IMR-90 (cell line): ENCODE measurements at places on chromosomes 7 and 10. TPM values are rescaled to one million over a fixed set of nuclear protein-coding genes. Genes with fewer than 3 reads are reported as not detected.

DNA sequence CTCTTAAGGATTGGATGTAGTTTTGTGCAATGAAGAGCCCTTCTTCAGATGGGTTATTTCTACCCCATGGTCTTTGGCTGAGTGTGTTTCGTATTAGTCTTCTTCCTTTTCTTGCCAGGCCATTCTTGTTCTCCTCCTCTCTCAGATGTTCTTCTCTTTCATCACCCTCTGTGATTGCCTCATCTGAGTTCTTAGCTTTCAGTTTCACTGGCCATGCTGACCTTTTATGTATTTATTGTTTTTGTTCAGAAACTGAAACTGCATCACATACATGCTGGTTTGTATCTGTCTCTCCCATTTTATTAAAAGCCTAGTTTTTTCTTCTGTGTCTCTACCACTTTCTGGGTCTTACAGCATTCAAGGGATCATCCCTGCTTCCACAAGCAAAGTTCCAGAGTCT, 21.7 kb upstream of the PCGF5 start:
- peak; percentile 85 for DNase-seq

DNA sequence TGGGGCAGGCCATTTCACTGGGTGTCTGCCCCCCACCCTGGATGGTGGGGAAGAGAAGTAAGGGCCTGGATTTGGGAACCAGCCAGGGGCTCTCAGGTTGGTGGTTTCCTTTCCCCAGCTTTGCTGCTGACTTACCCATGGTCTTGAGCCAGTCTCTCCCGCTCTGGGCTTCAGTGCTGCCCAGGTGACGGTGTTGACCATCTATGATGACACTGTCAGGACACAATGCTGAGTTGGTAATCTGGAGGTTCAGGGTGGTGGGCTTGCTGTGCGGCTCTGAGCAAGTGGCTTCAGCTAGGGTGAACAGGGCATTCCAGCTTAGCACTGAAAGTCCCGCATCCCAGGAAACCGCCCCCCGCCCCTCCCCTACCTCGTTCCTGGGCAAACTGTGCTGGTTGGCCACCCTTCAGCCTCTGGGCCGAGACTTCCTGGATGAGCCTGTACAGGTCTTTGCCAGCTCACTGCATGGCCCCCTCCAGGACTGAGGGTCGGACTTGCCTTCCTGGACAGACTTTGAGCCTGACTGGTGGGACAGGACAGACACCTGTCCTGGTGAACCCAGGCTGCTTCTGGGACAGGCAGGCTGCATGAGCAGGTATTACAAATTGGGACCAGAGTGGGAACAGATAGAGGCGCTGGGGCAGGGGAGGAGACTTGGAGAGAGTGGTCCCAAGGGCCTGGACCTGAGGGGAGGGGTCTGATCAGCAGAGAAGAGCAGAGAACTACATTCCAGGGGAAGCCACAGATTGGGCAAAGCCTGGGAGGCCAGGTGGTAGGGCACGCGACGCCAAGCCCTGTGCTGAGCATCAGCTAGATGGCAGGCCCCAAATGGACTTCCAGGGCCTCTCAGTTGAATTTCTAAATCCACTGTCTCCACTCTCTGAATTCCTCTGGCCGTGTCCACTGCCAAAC, 19.9 kb upstream of the ZMIZ1 start:
- DNase-seq = no peak

DNA sequence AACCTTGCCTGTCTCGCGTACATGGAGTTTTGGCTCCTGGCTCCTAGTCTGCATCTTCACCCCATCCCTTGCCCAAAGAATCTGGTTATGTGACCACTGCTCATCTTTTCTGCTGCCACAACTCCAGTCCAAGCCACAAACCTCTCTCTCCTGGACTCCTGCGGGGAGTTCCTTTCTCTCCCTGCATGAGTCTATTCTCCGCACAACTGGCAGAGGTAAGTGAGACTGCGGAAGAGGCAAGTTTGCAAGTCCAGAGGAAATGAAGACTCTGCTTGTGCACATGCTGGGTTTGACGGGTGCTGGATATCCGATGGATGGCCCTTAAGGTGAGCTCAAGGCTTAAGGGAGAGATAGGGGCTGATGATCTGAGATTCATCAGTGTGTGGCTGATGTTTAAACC, 61.0 kb downstream of the TRUB1 start:
- DNase-seq = no peak

- DNase-seq = no peak
Measured at GRCh38 chr10:110762109-110762848, 109.4 kb upstream of the PDCD4 start.

- peak; percentile 54 for DNase-seq
Measured at GRCh38 chr7:2760098-2760889, 72.3 kb downstream of the AMZ1 start.

DNA sequence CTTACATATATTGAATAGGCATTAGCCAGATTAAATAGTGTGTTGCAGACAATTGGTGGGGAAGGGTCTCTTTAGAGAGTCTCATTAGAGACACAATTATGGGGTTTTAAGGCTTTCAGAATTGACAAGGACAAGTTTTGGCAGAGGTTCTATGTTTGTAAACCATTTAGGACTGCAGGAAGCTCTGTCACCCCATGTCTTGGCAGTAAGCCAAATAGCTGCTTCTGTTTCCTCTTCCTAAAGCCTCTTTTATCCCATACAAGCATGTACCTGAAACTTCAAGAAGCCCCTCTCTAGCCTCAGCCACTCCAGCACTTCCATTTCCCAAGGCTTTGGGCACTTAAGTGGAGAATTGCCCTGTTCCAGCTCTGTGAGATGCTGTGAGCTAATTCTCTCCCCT, 21.8 kb upstream of the LRRC4 start:
- peak; percentile 49 for DNase-seq

DNA sequence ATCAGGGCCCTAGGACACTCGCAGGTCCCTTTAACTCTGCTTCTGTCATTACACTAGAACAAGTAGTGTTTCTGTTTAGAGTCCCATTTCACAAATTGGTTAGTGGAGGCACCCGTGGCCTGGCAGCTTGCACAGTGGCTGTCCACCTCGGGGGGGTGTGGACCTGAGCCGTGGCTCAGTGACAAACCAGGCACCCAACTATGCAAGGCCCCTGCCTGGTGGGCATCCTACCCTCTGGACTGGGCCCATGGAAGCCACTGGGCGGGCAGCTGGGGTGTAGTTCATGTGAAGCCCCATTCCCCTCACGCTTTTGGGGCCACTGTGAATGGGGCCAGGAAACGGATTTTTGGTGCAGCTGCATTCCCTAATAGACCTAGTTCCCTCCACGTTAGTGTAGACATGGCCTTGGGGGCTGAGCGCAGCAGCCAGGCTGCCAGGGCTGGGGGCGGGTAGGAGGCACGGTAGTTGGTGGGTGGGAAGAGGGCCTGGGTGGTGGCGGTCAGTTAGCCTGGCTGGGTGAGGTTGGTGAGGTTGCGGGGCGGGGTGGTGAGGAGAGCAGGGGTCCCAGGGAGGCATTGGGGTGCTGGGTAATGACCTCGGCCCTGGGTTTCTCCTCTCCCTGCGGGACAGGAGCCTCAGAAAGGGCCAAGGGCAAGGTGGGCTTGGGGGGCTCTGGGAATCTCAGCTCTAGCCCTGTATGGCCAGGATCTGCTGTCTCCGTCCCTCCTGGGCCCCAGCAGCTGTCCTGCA, 18.7 kb downstream of the ZNF316 start:
- DNase-seq = no peak

GRCh38 chr7:6430271-6430940, 17.3 kb downstream of the DAGLB start:
- peak; percentile 80 for DNase-seq

GRCh38 chr10:112872728-112873127, 77.3 kb upstream of the TCF7L2 start:
- DNase-seq = no peak

GRCh38 chr10:125043841-125044658, 102.1 kb downstream of the ZRANB1 start:
- peak; percentile 25 for DNase-seq

Gene MPP7
- 1.4 TPM in 2 replicates for total RNA-seq

Gene MEIG1
- total RNA-seq = not detected in 2 replicates

Gene LRRC4
- 0.54 and 0.56 TPM in 2 replicates for total RNA-seq

Gene CTAGE4
- not detected in 2 replicates for total RNA-seq

Gene PAPSS2
- 55.0 and 58.6 TPM in 2 replicates for total RNA-seq
